ENCODE measurements at places on chromosomes 1 and 21. TPM values are rescaled to one million over a fixed set of nuclear protein-coding genes. Genes with fewer than 3 reads are reported as not detected.

DNA sequence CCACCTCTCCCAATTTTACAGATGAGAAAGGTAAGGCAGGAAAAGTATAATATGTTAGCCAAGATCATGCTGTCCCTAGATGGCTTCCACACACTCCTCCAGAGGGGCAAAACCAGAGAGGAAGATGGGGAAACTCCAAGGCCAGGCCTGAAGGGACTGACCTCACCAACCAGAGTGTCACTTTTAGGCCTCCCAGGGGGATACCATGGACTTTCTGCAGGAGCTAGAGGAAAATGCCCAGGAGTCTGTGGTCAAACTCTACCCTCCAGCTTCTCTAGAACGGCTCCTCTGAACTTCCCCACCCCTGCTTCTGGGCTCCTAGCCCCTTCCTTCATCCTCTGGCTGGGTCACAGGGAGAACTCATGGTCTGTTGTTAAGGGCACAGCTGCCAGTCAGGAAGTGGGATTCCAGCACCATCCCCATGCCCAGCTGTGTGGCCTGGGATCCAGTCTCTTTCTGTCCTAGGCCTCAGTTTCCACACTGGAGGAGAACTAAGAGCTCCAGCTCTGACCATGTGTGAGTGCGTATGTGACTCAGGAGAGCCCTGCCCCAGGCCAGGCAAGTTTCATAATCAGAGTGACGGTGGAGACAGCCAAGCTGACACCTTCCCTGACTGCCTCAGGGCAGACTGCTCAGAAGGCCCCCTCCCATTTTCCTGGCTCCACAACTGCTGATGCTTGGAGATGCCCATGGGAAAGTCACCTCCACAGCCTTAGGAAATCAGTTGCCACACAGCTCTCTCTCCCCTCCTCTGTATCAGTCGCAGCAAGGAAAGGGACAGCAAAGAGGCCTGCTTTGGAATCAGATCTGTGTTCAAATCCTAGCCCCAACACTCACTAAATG, 1.9 kb downstream of the IGSF8 start:
- DNase-seq, result no peak

GRCh38 chr1:58765006-58765405, 18.8 kb downstream of the JUN start:
- no peak for DNase-seq

DNA sequence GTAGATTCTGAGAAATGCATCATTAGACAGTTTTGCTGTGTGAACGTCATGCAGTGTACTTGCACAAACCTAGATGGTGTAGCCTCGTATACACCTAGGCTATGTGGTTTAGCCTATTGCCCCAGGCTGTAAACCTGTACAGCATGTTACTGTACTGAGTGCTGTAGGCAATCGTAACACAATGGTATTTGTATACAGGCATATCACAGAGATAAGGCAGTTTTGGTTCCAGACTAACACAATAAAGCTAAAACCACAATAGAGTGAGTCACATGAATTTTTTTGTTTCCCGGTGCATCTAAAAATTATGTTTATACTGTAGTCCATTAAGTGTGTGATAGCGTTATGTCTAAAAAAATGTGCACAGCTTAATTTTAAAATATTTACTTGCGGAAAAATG, 6.9 kb downstream of the IL10RB start:
- no peak for DNase-seq

- no peak for DNase-seq
Measured at GRCh38 chr1:240719953-240720700, 108.2 kb upstream of the GREM2 start.

Gene COL8A2
- 0.06 TPM for total RNA-seq

- DNase-seq, result no peak
Measured at GRCh38 chr1:211788626-211789025, 41.9 kb downstream of the LPGAT1 start.

Gene TRIM58
- 6.0 TPM for total RNA-seq

Gene CR2
- 0.81 TPM for total RNA-seq

Gene FCRLA
- total RNA-seq, result 0.35 TPM

- no peak for DNase-seq
Measured at GRCh38 chr1:107926436-107927080, 38.4 kb downstream of the VAV3 start.

DNA sequence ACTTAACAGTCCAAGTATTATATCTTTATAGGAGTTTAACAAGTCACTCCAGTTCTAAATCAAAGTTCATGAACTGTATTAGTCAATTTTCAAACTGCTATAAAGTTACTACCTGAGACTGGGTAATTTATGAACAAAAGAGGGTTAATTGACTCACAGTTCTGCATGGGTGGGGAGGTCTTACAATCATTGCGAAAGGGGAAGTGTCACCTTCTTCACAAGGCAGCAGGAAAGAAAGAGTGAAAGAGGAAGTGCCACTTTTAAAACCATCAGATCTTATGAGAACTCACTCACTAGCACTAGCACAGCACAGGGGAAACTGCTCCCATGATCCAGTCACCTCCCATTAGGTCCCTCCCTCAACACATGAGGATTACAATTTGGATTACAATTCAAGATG, 70.0 kb downstream of the CLCA4 start:
- DNase-seq, result peak; percentile 42

- DNase-seq, result no peak
Measured at GRCh38 chr1:42178249-42178648, 13.7 kb upstream of the GUCA2A start.

Gene CD1D
- 0.72 TPM for total RNA-seq

GRCh38 chr1:219837274-219837993, 90.9 kb downstream of the SLC30A10 start:
- peak; percentile 29 for DNase-seq

DNA sequence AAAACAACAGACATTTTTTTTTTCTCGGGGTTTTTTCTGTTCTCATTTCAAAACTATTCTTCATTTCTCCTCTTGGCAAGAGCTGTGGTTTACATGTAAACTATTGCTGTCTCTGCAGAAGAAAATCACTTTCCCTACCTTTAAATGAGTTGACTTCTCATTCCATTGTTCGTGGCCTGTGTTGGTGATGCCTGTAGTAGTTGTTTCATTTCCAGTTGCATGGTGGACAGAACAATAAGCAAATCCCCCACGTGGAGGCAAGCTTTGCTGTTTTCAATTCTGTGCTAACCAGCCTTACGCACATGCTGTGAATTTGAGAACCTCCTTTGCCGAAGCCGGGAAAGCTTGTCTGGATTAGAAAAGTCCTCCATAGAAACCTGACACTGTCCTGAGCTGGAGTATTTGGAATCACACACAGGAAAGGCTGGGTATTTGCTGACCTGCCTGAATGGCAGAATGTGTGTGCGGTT, 26.2 kb upstream of the MAP3K7CL start:
- peak; percentile 56 for DNase-seq

DNA sequence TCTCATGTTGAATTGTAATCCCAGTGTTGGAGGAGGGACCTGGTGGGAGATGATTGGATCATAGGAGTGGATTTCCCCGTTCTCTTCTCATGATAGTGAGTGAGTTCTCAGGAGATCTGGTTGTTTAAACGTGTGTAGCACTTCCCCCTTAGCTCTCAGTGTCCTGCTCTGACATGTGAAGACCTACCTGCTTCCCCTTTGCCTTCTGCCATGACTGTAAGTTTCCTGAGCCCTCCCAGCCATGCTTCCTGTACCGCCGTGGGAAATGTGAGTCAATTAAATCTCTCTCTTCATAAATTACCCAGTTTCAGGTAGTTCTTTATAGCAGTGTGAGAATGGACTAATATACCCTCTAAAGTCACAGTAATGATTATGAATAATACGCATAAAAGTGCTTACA, 248.4 kb upstream of the LRRC7 start:
- no peak for DNase-seq

Gene ACTL8
- total RNA-seq, result not detected

DNA sequence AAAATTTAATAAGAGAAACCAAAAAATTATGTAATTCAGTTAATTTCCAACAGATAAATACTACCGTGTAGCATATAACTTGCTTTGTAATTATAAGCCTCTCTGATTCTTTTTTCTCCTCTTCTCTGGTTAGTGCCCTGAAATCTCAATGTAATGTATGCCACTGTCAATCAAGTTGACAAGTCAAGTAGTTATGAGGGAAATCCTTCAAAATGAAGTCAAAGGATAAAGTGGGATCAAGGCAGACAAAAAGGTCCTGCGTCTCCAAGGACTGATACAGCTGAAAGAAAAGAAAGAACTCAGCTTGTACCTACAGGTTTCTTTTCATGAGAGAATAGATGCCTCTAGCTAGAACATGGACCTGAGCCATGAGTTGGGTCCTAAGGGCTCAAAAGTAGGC, 19.8 kb downstream of the VPS45 start:
- no peak for DNase-seq

Gene CD101
- 0.14 TPM for total RNA-seq

Gene MSH4
- 0.75 TPM for total RNA-seq

GRCh38 chr1:39936724-39937491, 18.0 kb upstream of the MFSD2A start:
- DNase-seq, result no peak

Gene IRF2BP2
- 45.6 TPM for total RNA-seq

Gene IGSF9
- 2.0 TPM for total RNA-seq

DNA sequence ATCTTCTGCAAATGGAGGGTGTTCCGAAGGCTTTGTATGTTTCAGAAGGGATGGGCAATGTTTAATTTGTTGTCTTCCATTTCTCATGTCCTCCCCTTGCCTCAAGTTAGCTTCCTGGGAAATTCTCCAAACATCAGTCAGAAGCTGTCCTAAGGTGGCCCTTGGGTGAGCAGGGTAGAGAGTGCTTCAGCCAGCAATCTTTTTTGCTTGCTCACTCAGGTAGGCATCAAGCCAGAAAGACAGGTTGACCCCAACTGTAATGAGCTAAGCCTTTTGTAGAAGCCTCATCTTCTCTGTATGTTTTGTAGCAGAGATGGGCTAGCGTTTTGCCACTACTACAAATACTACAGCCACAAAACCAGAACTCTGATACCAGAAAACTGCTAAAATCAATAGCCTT, 321.5 kb upstream of the FAM78B start:
- DNase-seq, result no peak

- DNase-seq, result no peak
Measured at GRCh38 chr1:3640121-3640837, 9.6 kb downstream of the WRAP73 start.

GRCh38 chr1:45299981-45300668, 26.6 kb upstream of the HPDL start:
- DNase-seq, result no peak

DNA sequence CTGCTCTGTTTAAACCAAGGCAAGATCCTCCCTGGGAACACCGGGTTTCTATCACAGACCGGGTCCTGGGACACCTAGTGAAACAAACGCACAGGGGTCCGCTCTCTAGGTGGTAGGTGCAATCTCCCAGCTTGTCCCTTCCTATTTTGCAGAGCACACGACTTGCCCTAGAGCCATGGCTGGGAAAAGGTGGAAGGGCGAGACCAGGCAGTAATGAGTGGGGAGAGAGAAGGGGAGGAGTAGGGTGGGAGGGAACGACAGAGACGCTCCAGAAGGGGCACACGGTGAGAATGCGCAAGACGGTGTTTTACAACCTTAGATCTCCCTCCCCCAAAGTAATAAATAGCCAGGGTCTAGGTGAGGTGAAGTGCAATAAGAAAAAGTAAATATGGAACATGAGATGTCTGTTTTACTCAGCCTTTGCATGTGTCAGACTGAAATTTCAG, 9.3 kb upstream of the ARHGAP29 start:
- DNase-seq, result no peak

Gene IFI44L
- total RNA-seq, result 0.51 TPM

Gene FCAMR
- total RNA-seq, result not detected

Gene ADCY10
- not detected for total RNA-seq

- no peak for DNase-seq
Measured at GRCh38 chr1:31497601-31498000, 78.7 kb upstream of the TINAGL1 start.

GRCh38 chr1:111441573-111442192, 7.4 kb downstream of the WDR77 start:
- no peak for DNase-seq

DNA sequence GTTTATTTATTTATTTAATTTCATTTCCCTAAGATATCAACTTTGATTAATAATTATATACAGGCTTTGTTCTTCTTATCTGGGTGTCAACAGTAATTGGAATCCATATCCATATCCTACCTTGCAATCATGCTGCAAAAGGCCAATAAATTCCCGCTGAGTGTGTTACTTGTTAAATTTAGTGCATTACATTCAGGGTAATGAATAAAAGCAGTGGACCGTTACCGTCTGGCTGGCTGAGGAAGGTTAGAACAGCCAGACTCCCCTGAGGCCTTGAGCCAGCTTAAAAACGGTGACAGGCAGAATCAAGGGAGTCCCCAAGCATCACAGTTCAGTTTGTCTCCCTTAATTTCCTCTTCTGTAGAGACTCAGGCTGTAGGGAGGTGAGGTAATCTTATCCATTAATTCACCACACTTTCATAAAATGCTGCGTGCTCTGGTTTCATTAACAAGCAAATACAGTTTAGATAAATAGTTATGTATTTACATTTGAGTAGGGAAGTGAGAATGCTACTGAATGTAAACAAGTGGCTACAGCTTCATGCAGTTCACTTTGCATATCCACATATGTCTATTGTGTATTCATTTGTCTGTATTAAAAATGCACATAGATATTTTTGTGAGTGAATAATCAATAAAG, 888.2 kb upstream of the CXADR start:
- no peak for DNase-seq

- no peak for DNase-seq
Measured at GRCh38 chr1:197017558-197018146, 40.3 kb downstream of the CFHR5 start.

- no peak for DNase-seq
Measured at GRCh38 chr1:65049941-65050713, 83.8 kb upstream of the JAK1 start.

GRCh38 chr1:23188434-23188884, 19.8 kb upstream of the LUZP1 start:
- DNase-seq, result no peak

Gene C1QTNF12
- 1.7 TPM for total RNA-seq

Gene CSMD2
- 0.98 TPM for total RNA-seq

GRCh38 chr1:4743978-4744750, 89.8 kb downstream of the AJAP1 start:
- no peak for DNase-seq

GRCh38 chr1:222299524-222299923, 248.4 kb downstream of the HHIPL2 start:
- no peak for DNase-seq

DNA sequence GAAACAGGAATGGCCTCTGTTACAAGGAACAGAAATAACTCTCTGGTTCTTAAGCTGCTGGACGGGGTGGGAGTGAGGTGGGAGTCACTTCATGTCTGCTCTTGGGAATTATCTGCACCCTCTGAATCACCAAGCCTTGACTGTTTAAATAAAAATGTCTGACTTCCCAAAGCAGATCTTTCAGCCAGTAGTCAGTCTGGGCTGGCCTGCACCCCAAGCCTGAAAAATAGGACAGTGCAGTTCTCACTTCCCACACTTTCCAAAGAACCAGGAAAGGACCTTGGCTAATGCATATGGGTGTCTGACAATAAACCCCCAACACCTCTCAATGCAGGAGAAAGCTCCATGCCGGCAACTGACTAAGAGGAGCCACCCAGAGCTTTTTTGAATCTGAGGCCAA, 796 bp downstream of the S100A7 start:
- DNase-seq, result no peak

DNA sequence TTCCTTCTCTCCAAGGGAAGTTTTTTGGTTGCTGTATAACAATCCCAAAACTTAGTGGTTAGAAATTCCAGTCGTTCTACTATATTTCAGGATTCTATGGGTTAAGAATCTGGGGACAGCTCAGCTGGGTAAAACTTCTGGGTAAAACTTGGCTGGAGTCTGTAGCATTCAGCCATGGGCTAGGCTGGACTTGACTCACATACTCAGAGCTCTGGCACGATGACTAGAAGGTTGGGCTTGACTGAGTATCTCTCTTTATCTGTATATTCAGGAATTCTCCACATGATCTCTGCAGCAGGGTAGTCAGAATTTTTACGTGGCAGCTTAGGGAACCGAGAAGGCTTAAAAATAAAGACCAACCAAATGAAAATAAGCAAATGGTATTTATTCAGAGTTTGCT, 28.2 kb upstream of the HRNR start:
- DNase-seq, result no peak
